Cortex of kidney (tissue), 1 donor: ENCODE measurements at places on chromosomes 4 and X.

DNA sequence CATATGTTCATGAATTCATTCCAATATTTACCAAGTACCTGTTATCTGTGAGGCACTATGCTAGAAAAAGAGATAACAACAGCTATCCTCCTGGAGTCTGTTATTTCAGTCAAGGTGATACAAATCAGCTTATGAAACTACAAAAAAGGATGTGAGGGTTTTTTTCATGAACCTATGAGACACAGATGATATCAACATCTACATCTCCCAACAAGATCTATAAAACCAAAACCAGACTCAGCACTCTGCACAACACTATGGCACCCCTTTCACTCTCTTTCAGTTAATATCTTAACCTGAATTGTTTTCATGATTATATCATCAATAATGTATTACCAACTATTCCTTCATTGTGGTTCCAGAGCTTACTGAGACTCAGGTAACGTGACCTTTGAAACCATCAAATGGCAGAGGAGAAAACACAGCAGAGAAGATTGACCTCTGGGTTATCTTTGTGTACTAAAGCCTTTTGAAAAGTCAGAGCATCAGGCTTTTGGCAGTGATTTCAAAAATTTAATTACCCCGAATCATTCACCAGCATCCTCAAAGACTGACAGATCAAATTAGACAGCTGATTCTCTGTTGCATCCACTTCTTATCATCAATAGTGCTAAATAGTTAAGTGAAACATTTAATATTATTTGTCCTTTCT is 244.6 kb upstream of the FTHL17 start:
- no peak for DNase-seq

DNA sequence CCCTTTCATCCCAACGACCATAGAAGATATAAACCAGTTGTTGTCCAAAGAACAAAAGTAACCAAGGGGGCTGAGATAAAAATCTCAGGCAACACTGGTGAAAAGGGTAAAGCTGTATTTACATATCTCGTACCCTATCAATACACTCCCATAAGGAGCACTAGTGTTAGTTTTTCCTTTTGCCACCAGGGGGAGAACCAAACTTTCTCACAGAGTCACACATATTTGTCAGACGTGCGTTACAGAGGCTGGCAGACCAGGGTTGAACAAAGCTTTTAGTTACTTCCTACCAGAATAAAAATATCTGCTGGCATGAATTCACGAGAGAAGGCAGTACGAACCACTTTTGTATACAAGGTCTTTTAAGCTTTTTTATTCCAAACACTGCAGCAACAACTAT is 88.3 kb downstream of the AMELX start:
- DNase-seq, result no peak

DNA sequence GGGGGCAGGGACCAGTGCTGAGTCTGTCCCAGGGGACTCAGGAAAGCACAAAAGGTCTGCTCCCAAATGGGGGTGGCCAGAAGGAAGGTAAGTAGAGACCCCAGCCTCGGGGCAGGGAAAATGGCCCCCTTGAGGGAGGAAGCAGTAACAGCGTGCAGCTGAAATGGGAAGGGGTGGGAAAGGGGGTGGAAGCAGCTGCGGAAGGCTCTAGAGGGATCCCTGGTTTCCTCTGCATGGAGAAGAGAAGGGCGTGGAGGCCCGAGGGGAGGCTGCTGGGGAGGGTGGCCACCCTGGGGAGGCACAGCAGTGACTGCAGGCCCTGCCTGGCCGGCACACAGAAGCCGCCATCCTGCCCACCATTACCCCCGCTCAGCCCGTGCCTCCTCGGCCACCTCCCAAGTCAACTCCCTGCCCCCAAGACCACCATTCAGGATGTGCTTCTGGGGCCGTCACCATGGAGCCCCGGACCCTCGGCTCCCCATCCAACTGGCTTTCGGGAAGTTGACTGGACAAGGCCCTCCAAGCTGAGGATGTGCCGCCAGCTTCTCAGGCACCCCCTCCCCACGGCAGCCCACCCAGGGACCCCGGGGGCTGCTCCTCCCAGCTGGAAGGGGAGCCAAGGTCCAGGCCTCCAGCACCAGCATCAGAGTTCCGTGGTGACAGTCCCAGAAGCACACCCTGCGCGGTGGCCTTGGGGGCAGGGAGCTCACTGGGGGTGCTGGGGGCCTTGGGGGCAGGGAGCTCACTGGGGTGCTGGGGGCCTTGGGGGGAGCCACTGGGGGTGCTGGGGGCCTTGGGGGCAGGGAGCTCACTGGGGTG is 23.6 kb downstream of the CFAP99 start:
- no peak for DNase-seq

DNA sequence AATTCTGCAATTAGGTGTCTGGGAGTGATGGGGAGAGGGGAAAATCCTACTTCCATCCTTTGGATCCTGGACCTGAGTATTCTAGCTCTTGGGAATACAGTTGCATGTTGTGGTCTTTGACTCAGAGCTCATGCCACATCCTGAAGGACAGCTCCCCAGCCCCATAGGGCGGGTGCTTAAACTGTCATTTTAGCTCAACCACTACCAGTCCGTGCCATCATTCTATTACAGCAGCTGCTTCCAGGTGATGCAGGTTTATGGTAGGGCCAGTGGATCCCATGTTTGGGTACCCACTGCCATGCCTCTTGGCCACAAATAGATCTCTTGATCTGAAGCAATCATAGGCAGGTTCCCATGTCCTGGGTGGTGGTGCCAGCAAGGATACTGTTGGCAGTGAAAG is 34.7 kb downstream of the CCKAR start:
- no peak for DNase-seq

GRCh38 chrX:70452143-70452733 is 7.6 kb downstream of the DLG3 start:
- peak; percentile 3 for DNase-seq

DNA sequence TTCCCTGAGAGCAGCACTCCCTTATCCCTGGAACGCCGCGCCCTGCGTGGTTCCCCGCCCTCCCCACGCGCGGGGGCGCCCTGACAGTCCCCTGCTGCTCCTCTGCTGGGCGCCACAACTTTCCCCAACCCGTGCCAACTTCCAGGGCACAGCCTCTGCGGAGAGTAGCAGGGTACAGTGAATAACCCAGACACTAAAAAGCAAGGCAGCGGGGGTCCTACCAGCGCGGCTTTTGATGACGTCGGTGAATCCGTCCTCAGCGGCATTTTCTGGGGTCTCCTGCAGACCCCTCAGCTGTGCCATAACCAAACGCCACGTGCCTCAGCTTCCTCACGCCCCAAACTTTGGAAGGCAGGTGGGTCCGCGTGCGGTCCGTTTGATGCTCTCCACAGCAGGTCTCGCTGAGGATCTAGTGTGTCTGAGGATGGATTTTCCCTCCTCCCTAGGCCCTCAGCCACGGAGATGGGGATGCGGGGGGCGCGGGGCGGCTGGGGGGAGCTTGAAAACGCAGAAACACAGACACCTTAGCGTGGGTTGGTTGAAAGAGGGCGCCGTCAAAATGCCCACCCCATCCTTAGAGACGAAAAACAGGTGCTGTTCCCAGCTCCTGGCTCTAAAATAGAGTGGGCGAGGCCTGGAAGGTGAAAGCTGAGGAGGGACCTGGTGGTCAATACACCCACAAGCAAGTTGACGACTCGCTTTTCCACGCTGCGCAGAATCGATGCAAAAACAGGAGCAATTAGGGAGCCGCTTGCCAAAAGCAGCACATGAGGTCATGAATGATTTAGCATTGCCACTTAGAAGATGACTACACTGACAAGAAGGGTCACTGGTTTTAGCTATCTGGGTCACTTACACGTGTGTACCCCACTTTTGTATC is 405.6 kb downstream of the FAM47A start:
- DNase-seq, result no peak

DNA sequence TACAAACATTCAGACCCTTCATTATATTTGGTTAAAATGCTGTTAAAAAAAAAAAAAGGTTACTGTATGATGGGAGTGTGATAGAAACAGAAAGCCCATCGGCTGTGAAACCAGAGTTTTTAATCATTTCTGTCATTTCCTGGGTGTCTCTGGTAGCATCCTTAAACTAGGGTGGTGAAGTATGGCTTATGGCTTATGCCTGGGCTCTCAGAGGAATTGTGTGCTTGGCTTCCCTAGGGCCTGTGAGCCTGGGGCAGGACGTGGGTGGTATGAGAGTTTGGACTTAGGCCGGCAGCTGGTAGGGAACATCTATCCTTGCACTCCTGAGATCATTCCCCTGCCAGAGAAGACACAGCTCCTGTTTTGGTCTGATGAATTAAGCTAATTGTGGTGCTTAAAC is 52.2 kb downstream of the DCUN1D4 start:
- no peak for DNase-seq

DNA sequence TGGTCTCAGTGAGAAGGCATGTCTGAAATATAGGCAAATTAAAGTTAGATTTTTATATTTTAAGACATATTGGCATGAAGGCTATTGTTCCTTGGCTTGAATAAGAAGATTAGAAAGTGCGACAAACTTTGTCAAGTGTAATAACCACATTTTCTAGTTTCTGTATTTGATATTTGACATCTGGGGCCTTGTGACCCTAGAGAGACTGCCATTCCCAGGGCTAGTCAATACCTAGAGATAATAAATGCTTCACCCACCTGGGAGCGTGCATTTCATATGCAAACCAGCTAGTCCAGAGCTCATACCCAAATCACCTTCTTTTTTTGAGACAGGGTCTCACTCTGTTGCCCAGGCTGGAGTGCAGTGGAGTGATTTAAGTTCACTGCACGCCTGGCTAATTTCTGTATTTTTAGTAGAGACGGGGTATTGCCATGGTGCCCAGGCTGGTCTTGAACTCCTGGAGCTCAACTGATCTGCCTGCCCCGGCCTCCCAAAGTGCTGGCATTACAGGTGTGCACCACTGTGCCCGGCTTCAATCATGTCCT is 62.6 kb downstream of the COQ2 start:
- DNase-seq, result no peak

GRCh38 chr4:17577665-17578481 is 875 bp downstream of the LAP3 start:
- DNase-seq, result no peak

DNA sequence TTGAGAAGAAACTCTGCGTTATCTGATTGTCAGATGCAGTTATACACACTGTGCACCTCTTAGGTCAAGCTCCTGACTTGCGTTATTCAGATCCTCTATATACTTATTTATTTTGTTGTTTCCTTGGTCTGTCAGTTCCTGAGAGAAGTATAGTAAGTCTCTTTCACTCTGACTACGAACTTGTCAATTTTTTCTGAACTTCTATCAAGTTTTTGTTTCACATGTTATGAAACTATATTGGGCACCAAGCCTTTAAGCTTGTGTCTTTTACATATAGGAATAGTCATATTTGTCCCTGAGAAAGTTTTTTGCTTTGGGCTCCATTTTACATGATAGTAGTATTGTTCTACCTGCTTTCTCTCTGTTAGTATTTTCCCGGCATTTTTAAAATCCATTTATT is 31.7 kb downstream of the ZNF275 start:
- no peak for DNase-seq

- no peak for DNase-seq
Observed at GRCh38 chr4:156495091-156495490, 476.5 kb downstream of the PDGFC start.

GRCh38 chrX:134236626-134237614 is at the start of gene CCDC160:
CCDC160 (plus strand) TSS chrX:134237182; CDS start chrX:134244801, 7,619 bp downstream.
- DNase-seq, result peak; percentile 4

GRCh38 chr4:14929669-14930068 is 72.6 kb upstream of the CPEB2 start:
- DNase-seq, result no peak

- no peak for DNase-seq
Observed at GRCh38 chr4:100366213-100366612, 151.6 kb downstream of the EMCN start.

GRCh38 chr4:80008351-80008750 is 64.7 kb downstream of the ANTXR2 start:
- no peak for DNase-seq

GRCh38 chr4:94358101-94358500 is 15.5 kb upstream of the HPGDS start:
- DNase-seq, result no peak

- no peak for DNase-seq
Observed at GRCh38 chr4:5572114-5572513, 136.2 kb downstream of the EVC2 start.

DNA sequence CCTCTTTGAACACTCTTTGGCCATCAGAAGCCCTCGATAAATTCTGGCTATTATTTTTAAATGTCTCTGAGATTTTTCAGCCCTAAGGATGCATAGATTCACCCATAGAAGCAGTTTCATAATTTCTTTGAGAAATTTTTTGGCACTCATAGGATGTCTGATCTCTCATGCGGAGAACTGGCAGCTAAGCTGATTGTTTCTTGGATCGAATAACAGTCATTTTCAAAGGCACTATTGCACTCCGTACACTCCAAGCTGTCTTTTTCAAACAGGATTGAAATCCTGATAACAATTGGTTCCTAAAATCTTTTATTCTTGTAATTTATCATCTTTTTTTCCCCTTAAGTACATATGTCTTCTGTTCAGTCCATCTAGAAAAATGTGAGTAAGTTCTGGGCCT is 411.9 kb downstream of the SPOCK3 start:
- no peak for DNase-seq

GRCh38 chrX:123749643-123750042 is 16.8 kb upstream of the THOC2 start:
- no peak for DNase-seq

DNA sequence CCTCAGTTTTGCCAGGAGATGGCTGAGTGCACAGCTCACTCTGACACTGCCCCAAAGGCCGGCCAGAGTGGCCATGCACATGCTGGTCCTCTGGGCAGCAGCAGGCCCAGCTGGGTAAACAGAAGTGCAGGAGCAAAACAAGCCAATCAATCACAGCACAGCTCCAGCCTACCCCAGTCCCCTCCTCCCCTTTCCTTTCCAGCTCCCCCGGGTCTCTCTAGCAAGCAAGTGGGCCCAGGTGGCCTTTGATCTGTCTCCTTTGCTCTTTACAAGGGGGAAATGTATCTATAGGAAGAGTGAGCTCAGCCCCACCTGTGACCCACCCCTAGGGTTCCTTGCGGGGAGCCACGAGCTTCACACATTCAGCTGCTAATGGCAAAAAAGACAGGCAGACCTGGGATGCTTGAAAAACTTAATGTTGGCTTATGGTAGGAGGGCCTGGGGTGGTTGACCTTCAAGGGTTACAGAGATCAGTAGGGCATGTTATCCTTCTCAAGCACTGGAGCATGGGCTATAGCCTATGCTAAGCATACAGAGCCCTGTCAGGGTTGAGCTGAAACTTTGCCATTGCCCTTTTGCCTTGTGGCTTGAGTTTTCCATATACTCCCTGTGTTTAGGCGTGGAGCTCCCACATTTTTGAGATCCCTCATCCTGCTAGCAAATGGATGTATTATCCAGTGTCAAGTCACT is 57.8 kb upstream of the PLAC1 start:
- no peak for DNase-seq

DNA sequence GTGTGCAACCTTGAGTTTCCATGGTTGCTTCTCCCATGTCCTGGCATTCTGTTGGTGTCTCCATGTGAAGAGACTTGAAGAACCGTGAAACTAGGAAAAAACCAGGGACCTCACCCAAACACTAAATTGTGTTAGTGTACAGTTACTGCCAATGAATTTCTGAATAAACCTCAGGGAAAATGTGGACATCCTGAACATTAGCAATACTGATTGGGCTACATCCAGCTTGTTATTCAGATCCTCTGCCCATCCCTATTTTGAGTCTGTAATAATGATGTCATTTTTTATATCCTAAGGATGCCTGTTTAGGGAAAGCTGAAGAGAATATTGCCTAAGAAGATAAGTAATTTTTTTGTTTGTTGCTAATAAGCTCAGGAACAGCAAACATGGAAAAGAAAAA is 262.7 kb downstream of the TMA16 start:
- no peak for DNase-seq
